ENCODE measurements at places on chromosomes 3 and 15.
A peak's percentile ranks its signal among the peaks of the same experiment; 100 is the strongest.

DNA sequence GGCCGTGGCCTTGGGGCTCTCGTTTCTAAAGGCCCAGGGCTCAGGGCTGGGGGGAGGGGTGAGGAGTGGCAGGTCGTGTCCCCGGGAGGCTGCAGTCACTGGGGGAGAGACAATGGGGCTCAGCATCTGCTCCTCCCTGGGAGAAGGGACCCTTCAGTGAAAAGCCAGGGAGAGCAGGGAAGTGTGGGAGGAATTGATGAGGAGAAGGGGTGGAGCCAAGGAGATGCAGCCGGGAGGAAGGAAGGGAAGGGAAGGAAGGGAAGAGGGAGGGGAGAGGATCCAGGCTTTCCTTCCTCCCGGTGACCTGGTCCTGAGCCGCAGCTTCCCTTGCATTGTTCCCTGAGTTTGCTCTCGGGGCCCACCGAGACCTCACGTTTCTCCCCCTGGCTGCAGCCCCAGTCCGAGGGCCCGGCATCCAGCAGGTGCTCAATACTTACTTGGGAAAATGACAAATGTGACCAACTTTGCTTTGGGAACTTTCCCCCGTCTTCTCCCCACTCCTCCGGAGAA is 1.4 kb upstream of the ZNF710 start:
- no peak for DNase-seq

- DNase-seq: no peak
Observed at GRCh38 chr3:4245671-4246070, 57.5 kb upstream of the SETMAR start.

DNA sequence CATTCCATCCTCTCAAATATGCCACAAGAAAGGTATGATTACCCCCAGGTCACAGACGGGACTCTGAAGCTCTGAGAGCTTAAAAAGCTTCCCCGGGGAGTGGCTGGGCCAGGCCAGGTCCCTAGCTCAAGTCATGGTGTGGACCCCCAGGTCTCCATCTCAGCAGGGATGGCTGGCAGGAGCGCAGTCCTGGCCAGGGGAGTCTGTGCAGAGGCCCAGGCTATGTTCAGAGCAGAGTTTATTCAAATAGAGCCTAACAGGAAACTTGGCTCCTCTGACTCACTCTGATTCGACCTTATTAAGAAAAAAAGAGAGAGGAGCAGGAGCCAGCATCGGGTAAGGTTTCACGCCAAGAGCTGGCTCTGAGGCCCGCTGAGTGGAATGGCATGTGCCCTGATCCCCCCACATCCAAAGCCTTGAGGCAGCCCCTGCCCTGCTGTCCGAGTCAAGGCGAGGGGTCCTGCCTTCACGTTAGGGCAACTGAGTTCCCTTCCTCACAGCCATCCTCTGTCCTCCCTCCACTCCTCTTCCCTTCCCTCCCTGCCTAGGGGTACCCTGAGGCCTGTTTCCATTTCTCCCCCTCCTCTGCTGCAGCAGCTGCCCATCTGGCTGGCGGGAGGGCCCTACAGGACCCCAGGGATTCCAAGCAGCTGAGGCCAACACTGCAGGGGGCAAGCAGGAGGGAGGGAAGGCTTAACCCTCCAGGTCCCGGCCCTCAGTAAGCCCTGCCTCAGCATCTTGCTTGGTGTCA is 1.9 kb upstream of the LOXL1 start:
- DNase-seq: peak; percentile 69

GRCh38 chr3:108528459-108529252 is 18.3 kb upstream of the MYH15 start:
- DNase-seq: no peak

GRCh38 chr3:134302674-134303073 is 52.0 kb upstream of the RYK start:
- DNase-seq: no peak

DNA sequence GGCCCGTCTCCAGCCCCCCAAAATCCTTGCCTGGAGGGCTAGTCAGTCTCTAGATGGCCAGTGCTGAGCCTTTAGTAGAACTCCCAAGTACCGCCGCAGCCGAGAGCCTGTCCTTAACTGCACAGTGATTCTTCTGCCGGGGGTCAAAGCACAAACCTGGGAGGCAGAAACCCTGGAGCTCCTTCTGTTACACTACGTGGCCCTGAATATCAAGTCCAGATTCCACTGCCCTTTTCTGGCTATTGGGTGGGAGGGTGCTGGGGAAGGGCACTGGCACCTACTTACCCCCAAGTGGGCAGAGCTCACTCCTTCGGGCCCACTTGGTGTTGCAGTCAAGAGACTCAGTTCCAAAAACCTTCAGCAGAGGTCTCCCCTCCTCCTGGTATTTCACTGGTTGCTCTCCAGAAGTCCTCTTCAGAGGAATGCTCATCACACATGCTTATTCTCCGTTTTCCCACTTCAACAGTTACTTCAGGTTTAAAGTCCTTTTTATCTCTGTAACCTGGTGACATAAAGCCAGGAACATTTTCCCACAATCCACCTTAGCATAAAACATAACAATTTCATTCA is 10.8 kb downstream of the PDHB start:
- DNase-seq: no peak

Measured in fibroblast of skin of left quadriceps (primary cell).